AML-193 (cell line): ENCODE measurements at places on chromosomes 2 and 18.

- no peak for DNase-seq
Observed at GRCh38 chr2:76938153-76938552, 584.0 kb downstream of the LRRTM4 start.

DNA sequence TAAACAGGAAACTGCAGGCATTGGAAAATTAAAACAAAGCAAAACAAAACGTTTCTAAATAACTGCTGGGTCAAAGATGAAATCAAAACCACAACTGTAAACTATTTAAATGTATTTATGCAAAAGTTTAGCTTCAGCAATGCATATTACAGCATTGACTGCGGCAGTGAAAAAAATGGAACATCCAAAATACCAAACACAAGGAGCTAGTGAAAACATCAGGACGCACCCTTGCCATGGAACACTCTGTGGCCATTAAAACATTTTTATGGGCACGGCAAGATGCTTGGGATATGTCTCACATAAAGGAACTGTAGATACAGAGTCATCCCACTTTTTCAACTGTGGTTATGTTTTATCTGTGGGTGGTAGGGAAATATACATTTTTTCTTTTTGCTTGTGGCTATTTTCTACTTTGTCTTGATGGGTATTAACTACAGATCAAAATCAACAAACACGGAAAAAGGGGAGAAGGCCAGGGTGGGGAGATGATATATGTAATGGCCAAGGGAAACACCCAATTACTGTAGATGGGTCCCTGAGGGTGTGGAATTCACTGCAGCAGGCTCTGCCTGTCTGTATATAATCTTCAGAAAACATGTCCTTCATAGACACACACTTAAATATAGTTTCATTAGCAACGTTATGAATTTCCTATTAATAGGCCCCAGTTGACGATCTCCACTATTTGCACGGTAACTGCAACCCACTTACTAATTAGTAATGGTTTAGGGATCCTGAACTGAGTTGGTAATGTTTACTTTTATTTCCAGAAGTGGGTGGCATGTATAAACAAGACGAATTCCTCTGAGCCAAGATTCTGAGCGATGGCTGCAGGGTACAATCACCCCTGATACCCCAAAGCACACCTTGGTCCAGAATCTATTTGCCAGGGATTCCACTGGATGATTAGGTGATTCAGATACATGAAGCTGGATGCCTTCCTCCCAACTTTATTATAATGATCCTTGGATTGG lies 110.5 kb downstream of the ACKR3 start:
- DNase-seq: no peak

DNA sequence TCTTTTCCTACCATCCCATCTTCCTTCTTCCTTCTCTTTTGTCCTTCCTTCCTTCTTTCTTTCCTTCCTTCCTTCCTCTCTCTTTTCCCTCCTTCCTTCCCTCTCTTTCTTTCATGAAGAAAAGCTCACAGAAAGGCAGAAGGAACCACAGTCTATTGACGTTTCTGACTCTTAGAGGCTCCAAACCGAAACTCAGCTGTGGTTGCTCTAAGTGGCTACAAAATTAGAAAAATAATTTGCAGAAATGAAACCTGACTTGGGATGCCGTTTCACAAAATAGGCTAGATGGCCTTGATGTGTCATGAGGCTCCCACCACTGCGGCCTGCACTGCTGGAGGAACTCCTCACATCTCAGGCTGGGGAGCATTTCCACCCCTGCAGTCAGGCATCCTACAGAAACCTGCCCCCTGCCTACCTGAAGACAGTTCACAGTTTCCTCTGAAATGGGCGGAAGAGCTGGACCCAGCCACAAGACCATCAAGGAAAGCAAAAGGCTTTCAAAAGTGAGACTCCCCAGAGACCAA lies 165.6 kb downstream of the SMAD7 start:
- DNase-seq: no peak

DNA sequence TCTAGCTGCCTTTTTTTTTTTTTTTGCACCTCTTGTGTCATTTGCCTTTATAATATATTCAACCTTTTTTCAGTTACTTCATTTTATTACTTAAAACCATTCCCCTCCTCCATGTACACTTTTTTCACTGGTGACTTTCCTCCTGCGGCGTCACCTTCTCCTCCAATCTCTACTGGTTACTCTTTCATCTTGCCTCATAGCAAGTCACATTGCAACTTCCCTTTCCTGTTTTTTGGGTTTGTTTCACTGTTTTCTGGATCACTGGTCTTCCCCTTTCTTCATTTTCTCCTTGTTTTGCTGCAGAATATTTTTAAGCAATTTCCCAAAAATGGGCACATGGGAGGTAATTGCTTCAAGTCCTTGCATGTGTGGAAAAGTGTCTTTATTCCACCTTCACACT lies 37.7 kb upstream of the GPR155 start:
- peak; percentile 8 for DNase-seq

GRCh38 chr2:158786897-158787296 lies 8.2 kb upstream of the DAPL1 start:
- no peak for DNase-seq

DNA sequence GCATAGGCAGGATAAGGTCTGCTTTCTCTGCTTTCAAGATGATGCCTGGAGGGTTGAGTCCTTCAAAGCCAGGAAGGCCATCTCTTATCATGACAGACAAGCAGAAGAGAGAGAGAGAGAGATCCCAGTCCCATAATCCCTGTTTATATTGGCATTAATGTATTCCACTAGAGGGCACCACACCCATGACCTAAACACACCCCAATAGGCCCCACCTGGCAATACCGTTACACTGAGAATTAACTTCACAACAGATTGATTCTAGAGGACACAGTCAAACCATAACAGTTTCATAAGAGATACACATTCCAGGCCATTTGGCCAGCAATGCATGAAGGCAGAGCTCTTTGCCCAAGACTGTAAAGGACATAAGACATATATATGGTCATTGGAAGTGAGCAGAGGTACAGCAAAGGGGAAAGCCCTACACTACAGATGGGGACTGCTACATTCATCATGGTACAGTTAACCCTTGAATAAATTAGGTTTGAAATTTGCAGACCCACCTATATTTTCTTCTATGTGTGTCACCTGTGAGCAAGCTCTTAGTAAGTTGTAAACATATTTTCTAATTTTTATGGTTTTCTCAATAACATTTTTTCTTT lies 1516.1 kb downstream of the RPIA start:
- DNase-seq: peak; percentile 8

- no peak for DNase-seq
Observed at GRCh38 chr2:39660612-39661236, 5.0 kb upstream of the TMEM178A start.

DNA sequence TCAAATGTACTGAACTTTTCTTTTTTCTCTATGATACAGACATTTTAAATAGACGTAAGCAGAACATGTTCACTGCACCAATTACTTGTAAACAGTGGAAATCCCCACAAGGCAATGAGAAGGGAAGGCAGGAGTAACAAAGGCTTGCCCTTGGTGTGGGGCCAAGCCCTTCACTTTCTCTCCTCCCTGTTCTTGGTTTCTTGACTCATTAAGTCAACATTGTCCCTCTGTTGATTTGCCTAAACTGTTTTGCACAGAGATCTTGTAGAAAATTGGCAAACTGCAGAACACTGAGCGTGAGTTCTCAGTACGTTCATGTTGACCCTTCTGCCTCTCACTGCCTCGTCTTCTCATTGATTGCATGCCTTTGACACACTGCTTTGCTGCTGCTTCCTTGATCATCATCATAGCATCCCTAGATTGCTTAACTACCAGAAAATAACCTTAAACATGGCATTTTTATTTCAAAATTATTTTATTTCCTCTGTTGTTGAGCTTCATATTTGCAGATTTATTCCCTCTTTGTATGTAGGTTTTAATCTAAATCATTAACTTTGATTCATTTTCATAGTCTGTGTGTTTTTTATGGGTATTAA lies 257.7 kb downstream of the PTGR3 start:
- no peak for DNase-seq

- no peak for DNase-seq
Observed at GRCh38 chr2:100640431-100641124, 77.8 kb downstream of the PDCL3 start.

GRCh38 chr18:79534356-79534755 lies 138.6 kb downstream of the NFATC1 start:
- DNase-seq: no peak

DNA sequence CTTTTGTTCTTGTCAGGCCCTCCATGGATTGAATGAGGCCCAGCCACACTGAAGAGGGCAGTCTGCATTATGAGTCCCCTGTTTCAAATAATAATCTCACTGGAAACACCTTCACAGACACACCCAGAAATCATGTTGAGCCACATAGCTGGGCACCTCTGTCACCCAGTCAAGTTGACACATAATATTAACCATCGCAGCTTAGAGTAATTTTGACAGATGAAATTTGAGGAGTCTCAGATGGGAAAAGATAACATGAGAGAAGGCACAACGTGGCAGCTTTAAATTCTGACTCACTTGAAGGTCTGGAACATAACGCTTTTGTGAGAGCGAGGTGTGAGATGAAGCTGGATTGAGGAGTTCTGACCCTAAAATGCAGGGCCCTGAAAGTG lies 70.9 kb upstream of the TMEM87B start:
- DNase-seq: no peak

DNA sequence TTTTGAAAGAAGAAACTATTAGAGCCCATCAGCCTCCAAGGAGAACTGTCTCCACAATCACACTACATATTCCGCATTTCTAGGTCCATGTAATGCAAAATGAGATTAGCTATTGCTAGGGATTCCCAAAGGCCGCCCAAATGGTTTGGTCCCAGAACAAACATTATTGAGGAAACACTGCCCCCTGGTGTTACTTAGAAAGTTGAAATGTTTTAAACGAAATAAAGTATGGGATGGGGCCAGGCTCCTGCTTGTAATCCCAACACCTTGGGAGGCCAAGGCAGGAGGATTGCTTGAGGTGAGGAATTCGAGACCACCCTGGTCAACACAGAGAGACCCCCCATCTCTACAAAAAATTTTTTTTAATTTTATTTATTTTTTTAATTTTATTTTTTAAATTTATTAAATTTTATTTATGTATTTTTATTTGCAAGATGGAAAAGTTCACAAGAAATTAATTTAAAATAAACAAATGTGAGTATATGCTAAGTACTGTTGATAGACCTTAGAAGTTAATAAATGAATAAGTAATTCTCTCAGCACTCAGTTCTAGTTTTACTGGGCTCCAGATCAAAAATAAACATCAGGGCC lies 5.5 kb downstream of the NHEJ1 start:
- peak; percentile 72 for DNase-seq
